ENCODE measurements at places on chromosomes 1 and 21.

DNA sequence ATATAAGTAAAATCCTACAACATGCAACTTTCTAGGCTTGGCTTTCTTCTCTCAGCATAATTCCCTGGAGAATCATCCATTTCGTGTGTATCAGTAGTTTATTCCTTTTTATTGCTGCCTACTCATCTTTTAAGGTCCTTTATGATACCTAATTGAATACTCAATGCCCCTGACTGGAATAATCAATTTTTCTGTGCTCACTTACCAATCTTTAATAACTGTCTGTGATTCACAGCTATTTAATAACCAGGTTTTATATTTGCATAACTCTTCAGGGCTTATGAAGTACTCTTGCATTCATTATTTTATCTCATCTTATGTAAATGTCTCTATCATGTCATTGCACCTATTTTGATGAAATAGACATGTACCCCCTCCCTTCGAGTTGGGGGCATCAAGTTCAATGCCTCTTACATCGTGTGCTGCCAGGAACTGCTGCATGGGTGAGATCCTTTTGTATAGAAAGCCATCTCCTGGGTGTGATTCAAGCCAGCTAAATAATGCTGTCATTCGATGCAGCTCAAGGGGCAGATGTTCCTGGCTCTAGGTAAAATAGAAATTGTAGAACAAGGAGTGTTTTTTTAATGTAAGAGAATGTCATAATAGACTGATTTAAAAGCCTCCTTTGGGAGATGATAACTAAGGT lies 222.7 kb downstream of the SLC35F3 start:
- DNase-seq: no peak

DNA sequence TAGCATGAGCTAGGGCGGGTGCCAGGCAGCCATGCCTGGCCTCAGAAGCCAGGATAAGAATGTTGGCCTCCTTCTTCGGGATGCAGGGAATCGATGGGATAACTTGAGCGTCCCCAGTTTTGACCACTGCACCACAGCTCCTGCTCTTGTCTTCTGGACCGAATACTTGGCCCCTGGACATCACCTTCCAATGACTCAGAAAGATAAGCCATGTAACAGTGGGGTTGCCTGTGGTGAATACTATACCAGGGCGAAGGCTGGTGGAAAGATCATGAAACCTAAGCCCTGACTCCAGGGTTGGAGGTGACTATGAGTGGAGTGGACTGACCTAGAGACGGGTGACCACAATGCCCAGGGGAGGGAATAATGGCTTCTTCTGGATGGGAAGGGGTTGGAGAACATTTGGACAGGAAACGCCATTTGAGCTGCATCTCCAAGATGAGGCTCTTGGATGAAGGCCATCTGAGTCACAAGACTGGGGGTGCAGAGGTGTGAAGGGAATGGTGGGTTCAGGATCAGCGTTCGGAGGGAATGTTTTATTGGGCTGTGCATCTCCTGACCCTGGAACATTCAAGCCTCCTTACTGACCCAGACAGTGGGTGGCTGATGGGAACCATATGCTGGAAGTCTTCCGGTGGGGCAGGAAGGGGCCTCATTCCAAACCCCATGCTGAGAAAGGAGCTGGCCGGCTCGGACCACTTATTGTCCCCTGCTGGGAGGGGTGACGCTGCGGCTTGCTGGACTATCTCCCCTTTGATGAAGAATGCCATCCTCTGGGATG lies 18.5 kb upstream of the KCNE2 start:
- no peak for DNase-seq

- DNase-seq: no peak
Measured at GRCh38 chr1:47683401-47683800, 245.6 kb downstream of the FOXD2 start.

GRCh38 chr1:229127301-229127700 lies 143.6 kb upstream of the RAB4A start:
- DNase-seq: no peak

DNA sequence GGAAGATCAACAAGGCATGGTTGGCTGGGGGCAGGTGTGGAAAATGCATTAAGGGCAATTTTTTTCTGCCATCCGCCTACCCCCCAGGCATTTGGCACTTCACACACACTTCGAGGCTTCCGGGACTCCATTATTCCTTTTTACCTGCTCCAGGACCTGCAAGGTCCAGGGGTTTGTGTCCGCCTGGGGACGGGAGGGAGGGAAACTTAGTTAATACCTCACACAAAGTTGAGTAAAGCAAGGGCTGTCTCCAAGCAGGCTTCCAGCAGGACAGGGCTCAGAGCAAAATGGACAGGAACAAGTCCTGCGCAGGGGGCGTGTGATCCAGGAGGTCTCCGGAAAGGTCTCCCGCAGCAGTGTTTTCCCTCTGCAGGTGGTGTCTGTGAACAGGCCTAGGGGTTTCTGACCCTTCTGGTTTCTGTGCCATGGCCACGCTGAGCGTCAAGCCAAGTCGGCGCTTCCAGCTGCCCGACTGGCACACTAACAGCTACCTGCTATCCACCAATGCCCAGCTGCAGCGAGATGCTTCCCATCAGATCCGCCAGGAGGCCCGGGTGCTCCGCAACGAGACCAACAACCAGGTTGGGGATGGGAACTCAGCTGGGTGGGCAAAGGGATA lies 712 bp downstream of the TEKT2 start:
- DNase-seq: no peak

GRCh38 chr21:25913479-25913878 lies 178.7 kb downstream of the GABPA start:
- no peak for DNase-seq

DNA sequence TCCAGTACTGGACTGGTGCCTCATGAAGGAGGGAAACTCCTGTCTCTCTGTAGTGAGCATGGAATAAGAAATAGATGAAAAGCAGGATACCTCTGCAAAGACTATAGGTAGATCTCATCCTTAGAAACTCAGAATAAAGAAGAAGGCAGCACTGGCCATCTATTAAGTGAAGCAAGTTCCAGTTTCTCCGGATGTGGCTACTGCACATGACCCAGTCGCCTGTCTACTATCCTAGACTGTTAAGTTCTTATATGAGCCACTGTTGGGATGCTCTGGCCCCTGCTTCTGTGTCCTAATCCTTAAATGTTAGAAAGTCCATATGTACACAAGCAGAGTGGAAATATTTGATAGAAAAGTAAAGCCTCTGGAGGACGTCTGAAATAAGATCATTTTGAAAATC lies 2.2 kb downstream of the FASLG start:
- no peak for DNase-seq

GRCh38 chr1:11107599-11107998 lies 7.9 kb upstream of the EXOSC10 start:
- DNase-seq: no peak

GRCh38 chr1:226688056-226688748 lies 50.9 kb downstream of the ITPKB start:
- DNase-seq: no peak

DNA sequence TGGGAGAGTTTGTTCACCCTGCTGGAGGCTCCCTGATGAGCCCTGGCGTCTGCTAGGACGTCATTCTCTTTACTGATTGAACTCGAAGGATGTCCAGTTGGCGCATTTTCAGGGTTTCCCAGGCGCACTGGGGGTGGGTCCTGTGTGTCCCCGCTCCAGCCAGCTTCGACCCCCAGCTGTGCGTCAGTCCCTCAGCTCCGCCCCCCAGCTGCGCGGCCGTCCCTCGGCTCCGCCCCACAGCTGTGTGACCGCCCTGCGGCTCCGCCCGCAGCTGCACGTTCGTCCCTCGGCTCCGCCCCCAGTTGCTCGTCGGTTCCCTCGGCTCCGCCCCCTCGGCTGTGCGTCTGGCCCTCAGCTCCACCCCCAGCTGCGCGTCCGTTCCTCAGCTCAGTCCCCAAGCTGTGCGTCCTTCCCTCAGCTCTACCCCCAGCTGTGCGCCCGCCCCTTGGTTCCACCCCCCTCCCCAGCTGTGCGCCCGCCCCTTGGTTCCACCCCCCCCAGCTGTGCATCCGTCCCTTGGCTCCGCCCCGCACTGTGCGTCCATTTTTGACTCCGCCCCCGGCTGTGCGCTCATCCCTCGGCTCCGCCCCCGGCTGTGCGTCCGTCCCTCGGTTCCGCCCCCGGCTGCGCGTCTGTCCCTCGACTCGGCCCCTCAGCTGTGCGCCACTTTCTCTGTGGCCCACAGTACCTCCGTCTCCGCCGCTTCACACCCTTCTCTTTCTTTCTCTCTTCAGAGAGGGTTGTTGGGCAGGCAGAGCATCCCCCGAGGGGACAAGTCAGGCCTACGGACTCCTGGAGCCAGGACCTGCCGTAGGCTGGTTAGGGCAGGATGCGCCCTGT lies 61.3 kb downstream of the FAAP20 start:
- no peak for DNase-seq

DNA sequence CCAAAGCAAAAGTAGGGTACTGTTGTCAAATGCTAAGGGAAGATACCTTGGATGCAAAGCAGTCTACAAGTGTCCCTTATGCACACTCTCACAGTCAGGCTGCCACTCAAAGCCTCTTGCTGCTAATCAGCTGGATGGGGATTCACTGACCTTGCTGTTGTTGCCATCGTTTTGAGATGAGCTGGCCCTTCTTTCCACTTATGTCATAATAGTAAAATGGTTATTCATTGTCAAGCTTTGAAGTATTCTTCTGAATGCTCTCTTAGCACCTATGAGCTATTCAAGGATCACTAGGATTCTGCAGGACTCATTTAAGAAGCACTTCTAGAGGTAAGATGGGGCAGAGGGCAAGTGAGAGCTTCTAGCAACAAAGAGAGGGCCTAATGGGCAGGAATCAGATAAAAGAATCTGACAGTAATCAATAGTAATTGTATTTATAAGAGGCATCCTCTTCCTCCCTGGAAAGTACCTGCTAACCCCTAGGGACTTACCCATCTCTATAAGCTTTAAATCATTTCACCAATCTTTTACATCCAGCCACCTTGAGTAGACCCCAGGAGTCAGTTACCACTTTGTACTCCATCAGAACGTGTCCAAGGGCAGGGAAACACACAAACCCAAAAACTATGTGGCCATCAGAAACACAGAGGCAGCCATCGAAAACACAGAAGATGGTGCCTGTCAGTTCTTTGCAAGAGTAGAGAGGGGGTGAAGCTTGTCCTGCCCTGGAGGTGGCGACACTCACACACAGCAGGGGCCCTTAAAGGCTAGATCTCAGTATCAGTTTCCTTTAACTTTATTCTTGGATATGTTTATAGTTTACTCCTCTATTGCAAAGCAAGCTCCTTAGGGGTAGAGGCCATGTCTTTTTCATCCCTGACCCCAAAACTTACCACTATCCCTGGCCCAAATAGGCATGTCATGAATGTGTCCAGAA lies 103.7 kb upstream of the NFIA start:
- DNase-seq: no peak

DNA sequence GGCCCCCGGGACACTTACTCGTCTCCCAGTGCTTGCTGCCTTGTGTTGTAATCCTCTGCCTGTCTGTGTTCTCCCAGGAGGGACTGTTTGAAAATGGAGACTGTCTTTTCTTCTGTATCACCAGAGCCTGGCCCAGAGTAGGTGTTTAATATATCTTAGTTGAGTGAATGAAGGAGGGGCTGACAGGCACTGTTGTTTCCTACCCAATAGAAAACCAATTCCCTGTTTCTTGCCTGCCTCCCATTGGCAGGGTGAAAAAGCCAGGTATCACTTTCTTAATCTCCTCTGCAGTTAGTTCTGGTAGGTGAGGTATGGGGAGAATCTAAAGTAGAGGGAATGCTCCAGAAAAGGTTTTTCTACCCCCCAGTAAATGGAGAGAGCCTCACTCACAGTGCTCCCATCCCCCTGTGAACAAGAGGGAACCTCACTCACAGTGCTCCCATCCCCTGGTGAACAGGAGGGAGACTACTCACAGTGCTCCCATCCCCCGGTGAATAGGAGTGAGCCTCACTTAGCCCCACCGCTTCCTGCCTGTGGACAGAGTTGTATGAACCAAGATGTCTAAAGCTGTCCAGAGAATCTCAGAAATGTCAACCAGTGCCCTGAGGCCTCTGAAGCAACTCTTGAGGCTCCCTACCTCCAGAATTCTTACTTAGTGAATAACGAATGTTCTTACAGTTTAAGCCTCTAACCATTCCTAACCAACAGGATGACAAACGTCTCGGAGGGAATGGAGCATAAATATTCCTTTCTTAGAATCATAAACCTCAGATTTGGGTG lies at the start of gene GJA5:
Gene GJA5, minus strand, starts transcription at position 122 of the 780 bp plus-strand sequence. CDS start 1,364 bp downstream, outside the sequence.
- DNase-seq: no peak

DNA sequence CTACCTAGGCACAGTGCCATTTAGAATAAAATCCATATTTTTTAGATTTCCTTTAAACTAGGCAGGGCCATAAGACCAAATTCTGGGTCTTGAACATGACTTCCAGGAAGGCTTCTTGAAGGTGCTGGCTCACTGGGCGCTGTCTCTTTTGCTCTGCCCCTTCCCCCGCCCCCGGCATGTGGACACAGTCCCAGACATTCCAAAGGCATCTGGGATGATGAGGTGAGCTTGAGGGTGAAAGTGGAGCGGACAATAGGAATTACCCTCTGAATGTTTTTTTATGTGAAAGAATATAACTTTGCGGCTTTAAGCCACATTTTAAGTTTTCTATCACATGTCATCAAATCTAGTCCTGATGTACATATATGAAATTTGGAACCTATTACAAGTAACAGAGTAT lies 29.4 kb downstream of the RWDD3 start:
- no peak for DNase-seq

DNA sequence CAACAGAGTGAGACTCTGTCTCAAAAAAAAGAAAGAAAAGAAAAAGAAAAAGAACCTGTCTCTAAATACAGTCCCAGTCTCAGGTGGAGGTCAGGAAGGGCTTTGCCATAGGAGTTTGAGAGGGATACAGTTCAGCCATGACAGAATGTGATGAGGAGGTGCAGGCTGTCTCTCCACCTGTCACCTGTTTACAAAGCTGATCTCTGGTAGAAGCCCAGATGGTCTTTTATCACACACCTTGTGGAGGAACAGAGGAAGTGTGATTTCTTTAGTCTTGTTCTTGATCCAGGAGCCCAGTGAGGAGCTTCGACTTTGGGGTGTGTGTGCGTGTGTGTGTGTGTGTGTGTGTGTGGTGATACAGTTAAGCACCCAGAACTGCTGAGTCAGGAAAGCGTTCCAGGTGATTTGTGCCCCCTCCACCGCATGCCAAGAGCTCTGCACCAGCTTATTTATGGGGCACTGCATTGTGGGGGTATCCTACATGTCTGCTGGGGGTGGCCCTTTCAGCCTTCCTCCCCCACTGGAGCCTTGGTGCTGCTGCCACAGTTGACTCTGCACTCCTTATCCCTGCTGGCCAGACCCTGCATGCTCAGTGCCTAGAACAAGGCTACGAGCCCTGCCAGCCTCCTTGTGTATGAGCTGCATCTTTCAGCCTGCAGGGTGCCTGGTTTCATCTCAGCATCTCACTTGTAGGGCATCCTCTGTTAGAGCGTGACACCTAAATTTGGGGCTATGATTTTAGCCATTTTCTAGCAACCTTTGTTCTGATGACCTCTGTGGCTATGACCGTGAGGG lies 19.3 kb downstream of the DOP1B start:
- no peak for DNase-seq

- no peak for DNase-seq
Measured at GRCh38 chr1:212628046-212628445, 19.5 kb downstream of the ATF3 start.

DNA sequence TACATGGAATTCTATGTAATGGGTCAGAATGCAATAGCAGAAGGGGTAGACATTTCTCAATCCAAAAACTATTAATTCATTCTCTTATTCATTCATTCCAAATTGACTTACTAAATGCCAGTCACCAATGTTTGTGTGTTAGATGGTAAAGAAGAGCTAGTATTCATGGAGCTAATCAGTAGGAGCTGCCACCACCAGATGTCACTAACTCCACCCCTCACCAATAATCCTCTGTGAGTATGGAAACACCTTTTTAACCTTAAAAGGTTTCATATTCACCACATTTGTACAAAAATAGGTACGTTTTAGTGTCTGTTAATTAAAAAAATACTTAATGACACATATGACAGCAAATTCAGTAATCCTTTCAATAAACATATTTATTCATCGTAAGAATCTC lies 131.8 kb upstream of the PKN2 start:
- DNase-seq: no peak

GRCh38 chr1:181149326-181150125 lies 61.0 kb downstream of the IER5 start:
- no peak for DNase-seq
